ENCODE measurements at places on chromosomes 4 and X.

GRCh38 chr4:52852711-52853110 lies 9.4 kb upstream of the RASL11B start:
- DNase-seq, result no peak

GRCh38 chr4:171636606-171637005 lies 176.6 kb upstream of the GALNTL6 start:
- no peak for DNase-seq

GRCh38 chr4:11497972-11498371 lies 69.3 kb upstream of the HS3ST1 start:
- DNase-seq, result no peak

DNA sequence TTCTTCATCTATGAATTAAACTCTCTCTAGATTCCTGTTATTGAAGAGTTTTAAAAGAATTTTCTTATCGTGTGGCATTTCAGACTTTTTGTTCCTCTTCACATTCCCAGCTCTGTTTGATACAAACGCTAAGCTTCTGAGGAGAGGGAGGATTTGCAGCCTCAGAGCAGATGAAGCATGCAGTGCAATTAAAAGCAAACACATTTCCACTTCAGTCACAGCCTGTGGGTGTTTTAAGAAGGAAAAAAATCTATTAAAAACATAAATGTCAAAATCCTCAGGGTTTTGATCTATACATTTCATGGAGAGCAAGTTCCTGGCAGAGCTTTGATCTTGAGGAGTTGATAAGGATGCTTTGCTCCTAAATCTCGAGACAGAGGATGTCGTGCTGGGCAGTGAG lies 442.4 kb upstream of the BOD1L1 start:
- no peak for DNase-seq

- no peak for DNase-seq
These were observed 11.0 kb downstream of the FAT1 start for GRCh38 chr4:186712690-186713089.

- no peak for DNase-seq
These were observed 311.4 kb upstream of the FSTL5 start for GRCh38 chr4:162475246-162475645.

- no peak for DNase-seq
These were observed 41.1 kb upstream of the TAB3 start for GRCh38 chrX:30930143-30930542.

- DNase-seq, result no peak
These were observed 230.3 kb upstream of the PGRMC2 start for GRCh38 chr4:128517739-128518510.

Data from NCI-H1417 (cell line).